ENCODE measurements at places on chromosomes 1 and 21.
A peak's percentile ranks its signal among the peaks of the same experiment; 100 is the strongest.

GRCh38 chr1:26003262-26003661 is 5.4 kb upstream of the PAFAH2 start:
- no peak for DNase-seq

DNA sequence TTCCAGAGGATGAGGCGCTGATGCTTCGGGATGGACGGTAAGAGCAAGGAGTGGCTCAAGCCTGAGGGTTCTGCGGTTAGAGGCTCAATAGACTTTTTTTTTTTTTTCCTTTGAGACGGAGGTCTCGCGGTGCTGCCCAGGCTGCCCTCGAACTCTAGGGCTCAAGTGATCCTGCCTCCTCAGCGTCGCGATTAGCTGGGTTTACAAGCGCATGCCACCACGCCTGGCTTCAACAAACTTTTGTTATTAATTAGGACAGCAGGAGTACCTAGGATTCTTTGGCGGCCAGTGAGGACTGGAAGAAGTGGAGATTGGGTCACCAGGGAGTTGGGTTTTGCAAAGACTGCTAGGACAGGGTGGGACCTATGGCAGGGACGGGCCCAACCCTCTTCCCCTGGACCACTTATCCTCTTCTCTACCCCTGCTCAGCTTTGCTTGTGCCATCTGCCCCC is 587 bp downstream of the SCNM1 start:
- no peak for DNase-seq

DNA sequence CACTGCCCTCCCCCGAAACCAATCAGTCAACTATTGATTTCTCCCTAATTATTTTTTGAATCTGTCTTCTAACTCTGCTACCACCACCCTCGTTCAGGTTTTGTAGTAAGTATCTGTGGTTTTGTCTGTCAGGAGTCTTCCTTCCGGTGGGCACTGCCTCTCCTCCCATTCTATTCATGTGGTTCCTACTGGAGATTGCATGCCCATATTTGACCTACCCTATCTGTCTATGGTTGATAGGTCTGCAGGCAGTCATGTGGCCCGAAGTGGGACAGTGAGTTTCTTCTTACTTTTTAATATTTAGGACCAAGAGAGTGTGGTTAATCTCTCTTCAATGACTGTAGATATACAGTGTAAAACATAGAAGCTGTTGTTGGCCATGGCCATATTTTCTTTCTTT is 17.8 kb upstream of the MAST2 start:
- no peak for DNase-seq

GRCh38 chr1:111129376-111129775 is 10.5 kb downstream of the DRAM2 start:
- no peak for DNase-seq

DNA sequence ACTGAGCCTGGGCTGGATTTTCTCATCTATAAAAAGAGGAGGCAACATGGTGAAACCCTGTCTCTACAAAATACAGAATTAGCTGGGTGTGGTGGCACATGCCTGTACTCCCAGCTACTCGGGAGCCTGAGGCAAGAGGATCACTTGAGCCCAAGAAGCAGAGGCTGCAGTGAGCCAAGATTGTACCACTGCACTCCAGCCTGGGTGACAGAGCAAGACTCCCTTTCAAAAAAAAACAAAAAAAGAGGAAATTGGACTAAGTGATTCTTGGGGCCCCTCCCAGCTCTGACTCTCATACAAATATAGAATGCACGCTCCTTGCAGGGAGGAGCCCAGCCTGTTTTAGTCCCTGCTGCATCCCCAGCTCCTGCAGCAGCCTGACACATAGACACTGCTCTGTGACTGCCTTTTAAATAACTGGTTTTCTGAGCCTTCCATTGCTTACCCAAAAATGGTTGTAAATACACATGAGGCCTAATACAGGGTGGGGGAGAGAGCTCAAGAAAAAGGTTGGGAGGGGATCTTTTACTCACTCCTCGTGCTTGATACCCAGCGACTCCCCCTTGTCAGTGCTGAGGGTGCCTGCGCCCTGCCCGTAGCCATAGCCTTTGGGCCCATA is 17.2 kb downstream of the CSRP1 start:
- DNase-seq, result no peak

GRCh38 chr1:243892456-243892855 is 42.4 kb upstream of the AKT3 start:
- no peak for DNase-seq

GRCh38 chr1:6106321-6106731 is 60.6 kb downstream of the KCNAB2 start:
- no peak for DNase-seq

- no peak for DNase-seq
These were observed 24.6 kb upstream of the CDK11A start for GRCh38 chr1:1748686-1749321.

DNA sequence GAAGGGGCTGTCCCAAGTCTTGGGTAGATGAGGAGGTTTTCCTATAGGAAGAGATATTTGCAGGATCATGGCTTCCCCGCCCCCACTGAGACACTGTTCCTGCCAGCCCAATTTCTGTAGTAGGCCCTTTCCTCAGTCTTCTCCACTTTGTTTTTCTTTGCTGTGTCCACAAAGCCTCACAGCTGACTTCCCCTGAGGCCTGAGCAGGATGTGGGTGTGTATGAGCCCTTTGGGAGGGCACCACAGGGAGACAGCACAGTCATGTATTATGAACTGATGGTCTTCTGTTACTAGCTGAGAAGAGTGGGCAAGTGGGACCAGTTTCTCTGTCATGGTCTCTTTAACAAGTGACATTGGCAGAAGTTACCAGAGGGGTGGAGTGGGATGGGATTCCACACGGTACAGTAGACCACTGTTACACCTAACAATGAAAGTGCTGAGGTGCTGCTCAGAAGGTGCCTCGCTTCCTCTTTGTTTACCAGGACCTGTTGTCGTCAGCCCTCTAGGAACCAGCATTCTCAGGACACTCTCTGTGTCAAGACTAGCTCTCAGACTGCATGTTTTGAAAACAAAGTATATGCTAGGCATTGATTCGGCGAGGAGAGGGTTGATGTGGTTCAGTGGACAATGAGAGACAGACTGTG is 253.8 kb upstream of the HOOK1 start:
- DNase-seq, result no peak

GRCh38 chr1:168691541-168691940 is 37.5 kb downstream of the DPT start:
- no peak for DNase-seq

GRCh38 chr1:179010671-179011070 is 15.0 kb upstream of the FAM20B start:
- no peak for DNase-seq

GRCh38 chr1:7299329-7299799 is 471.7 kb upstream of the VAMP3 start:
- peak; percentile 65 for DNase-seq

GRCh38 chr1:184350573-184350972 is 36.3 kb upstream of the C1orf21 start:
- DNase-seq, result no peak

DNA sequence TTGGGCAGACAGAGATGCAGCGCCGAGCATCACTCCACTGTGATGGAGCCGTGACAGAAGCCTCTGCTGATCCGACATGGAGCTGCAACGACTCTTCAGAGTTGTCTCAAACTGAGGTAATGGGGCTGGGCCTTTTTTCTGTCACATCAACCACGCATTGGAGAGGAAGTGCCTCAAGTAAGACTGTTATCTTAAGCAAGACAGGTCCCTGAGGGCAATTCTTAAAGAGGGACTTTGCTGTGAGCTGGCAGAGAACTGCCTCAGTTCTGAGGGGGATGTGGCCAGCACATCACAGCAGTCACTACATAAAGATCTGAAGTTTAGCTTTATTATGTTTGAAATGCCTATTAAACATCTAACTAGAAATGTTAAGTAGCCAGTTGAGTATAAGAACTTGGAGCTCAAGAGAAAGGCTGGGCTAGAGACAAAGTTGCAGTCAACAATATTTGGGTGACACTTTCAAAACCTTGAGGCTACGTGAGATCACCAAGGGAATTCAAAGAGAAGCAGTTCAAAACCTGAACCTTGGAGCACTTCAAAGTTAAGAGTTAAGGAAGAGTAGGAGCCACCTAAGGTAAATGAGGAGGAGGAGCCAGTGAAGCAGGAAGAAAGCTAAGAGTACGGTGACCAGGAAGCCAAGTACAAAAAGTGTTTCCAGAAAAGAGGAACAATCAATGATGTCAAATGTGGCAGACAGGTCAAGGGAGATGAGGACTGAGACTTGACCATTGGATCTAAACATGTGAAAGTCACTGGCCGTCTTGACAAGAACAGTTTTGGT is 54.2 kb upstream of the BCL9 start:
- no peak for DNase-seq

- no peak for DNase-seq
These were observed 7.2 kb upstream of the FNBP1L start for GRCh38 chr1:93440706-93441105.

GRCh38 chr1:27554293-27554692 is 49.7 kb downstream of the AHDC1 start:
- no peak for DNase-seq

DNA sequence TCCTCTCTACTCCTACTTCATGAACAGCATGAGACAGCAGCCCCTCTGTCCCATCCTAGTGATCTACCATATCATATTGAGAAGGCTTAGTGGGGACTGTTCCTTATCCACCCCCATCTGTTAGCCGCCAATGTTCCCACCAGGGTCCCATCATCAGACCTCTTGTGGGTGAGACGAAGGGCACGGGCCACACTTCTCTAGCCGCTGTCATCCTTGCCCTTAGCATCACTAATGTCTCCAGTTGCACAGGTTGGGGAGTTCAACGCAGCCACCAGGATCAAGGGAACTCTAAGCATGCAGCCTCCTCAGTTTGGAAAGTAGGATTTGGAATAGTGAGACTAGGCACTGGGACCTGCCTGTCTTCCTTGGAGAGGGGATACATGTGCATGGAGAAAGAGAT is 20.1 kb downstream of the INKA2 start:
- no peak for DNase-seq

DNA sequence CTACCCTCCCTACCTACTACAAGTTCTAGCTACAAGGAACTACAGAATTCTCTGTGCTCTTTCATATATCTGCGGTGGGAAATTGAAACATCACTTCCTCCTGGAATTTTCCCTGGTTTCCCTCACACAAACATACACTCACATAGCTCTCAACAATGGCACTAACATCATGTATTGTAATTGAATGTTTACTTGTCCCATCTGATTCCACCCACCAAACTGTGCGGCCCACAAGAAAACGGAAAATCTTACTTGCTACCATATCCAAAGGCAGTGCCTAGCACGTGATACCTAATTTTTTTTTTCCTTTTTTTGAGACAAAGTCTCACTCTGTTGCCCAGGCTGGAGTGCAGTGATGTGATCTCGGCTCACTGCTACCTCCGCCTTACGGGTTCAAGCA is 33.9 kb downstream of the NDC1 start:
- DNase-seq, result no peak

DNA sequence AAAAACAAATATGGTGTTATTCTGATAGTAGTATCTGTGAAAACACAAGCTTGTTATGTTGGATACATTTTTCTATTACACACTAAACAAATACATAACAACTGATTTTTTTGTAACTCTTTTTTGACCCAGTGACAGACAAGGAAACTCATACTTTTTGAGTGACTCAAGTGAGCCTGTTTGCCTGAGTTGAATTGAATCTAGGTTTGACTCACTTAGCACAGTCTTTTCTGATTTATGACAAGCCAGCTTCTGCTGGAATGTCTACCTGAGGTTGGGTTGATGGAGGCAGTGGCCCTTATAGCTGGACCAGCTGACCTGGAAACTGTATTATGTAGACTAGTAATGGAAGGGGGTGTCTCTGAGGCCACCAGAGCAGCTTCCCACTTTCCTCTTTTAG is 4.2 kb upstream of the CLCA4 start:
- no peak for DNase-seq

- no peak for DNase-seq
These were observed 7.1 kb upstream of the NSUN4 start for GRCh38 chr1:46333300-46334029.

DNA sequence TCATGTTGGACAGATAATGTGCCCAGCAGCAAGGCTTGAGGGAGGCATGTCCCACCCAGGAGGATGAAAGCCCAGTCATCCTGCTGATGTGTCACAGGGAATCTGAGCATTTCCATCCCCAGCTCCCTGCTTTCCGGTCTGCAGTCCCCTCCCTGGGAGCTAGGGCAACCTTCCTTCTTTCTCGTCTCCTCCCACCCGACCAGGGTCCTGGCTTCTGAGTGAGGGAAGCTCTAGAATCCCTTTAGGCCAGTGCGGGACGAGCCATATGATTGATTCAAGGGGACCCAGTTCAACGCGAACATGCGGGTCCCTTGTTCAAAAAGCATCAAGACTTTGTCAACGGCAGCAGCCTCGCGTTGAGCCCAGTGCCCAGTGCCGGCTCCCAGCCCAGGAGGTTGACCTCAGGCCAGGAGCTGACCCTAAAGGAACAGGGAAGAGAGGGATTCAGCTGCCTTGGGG is 96.7 kb upstream of the TMPRSS2 start:
- no peak for DNase-seq

DNA sequence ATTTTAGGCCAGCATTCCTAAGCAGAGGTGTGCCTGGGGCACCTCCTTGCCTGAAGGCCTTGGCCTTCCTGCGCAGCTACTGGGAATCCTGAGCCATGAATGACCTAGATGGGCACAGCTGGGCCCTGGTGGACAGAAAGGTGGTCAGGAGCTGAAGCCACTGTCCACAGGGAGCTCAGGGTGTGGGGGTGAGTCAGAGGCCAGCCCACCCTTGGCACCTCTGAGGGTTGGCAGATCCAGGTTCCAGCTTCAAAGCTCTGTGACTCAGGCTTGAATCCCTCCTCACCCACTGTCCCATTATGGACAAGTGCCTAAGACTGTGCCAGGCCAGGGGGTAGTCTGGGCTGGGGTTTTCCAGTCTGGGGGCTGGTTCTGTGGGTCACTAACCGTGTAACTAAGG is 6.4 kb upstream of the EDN2 start:
- DNase-seq, result no peak

DNA sequence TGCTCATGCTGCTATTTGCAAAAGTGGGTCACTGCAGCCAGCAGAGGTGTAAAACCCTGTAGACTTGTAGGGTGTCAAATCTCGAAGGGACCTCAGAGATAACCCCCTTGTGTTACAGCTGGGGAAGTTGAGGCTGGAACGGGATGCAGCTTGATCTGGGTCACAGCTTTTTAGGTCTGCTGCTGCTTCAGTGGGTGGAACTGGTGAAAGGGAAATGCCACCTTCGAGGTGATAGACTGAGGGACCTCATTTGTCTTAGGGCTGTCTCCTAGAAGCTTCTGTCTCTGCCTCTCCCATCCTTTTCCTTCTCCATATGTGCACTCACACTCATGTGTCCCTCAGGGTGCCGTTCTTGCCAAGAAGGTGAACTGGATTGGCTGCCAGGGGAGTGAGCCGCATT is 35.4 kb downstream of the QSOX1 start:
- DNase-seq, result no peak
